ENCODE measurements at places on chromosomes 3 and 15.

DNA sequence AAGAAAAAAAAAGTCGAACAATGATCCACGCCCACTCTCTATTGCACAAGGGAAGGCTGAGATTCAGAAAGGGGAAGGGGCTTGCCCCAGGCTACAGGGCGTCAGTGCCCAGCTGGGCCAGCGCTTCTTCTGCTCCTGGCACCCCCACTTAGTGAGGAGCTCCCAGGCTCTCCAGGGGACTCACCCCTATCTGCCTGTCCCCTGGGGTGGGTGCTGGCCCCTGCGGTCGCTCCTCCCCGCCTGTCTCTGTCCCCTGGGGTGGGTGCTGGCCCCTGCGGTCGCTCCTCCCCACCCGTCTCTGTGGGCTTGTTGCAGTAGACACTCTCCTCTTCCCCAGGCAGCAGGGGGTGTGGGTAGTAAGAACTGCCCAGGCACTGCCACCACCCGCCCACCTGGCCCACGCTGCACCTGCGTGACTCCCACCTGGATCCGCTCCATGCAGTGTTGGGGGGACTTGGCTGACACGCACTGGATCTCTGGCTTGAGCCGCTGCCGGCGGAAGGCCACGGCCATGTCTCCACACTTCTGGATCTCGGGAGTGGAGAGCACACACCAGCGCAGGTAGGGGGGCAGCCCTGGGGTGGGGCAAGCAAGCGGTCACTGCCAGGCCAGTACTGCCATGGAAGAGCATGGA lies 14.6 kb downstream of the MELTF start:
- no peak for DNase-seq

DNA sequence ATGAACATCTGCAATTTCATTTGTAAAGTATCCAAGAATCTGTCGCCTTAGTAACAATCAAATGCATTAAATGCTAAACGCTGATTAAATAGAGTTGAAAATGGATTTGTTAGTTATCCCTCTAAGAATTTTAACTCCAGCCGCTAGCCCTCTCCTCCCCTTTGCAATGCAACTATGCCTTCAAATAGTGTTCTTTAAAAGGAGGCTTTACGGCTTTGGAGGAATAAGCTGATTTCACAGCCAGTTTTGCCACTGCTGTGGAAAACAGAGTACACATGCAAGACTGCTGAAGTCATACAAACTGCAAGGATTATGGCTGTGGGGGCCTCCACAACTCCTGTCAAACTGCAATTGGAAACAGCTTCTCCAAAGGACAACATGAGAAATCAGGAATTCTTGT lies 89.2 kb downstream of the CERS3 start:
- no peak for DNase-seq

DNA sequence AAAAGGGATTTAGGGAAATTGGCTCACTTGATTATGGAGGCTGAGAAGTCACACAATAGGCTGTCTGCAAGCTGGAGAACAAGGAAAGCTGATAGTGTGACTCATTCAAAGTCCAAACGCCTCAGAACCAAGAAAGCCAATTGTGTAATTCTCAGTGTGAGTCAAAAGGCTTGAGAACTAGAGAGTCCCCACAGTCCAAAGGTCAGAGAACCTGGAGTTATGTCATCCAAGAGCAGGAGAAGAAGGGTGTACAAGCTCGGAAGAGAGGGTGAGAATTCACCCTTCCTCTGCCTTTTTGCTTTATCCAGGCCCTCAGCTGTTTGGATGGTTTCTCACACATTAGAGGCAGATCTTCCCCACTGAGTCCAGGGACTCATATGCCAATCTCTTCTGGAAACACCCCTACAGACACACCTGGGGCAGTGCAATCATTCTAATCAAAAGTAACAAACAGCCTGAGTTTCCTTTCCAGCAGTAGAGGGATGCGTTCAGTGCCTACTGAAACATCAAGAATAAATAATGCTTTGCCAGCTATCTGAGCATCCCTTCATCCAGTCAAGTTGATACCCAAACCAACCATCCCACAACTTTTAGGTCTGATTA lies 271.5 kb downstream of the SATB1 start:
- DNase-seq = peak; percentile 2

- no peak for DNase-seq
Measured at GRCh38 chr3:14360123-14360881, 42.1 kb upstream of the SLC6A6 start.
